Vagina (tissue), 2 donors: ENCODE measurements at places on chromosomes 2 and 18. TPM values are rescaled to one million over a fixed set of nuclear protein-coding genes. Genes with fewer than 3 reads are reported as not detected.

- no peak for DNase-seq
Observed at GRCh38 chr2:82344670-82345069, 2040.1 kb upstream of the LRRTM1 start.

DNA sequence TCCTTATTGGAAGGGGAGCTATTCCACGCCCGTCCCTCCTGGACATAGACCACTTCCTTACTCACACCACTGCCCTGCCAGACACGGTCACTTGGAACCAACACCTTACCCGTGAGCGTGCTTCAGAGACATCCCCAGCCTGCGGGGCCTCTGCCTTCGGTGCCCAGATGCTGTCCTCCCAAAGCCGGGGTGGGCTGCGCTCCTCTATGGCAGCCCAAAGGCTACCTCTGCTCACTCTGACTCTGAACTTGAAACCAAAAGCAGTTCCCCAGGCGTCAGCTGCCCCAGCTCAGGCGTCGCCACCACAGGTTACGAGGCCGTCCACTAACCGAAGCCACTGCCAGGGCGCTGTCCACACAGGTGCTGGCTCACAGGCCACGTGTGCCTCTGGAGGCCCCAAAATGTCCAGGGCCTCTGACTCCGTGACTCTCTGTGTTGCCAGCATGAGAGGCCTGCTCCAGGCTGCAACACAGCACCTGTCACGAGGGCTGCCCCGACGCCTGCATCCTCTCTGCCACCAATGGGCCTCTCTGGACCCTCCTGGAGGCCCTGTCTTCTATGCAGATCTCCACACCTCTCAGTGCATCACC lies 23.8 kb downstream of the HDAC4 start:
- no peak for DNase-seq

DNA sequence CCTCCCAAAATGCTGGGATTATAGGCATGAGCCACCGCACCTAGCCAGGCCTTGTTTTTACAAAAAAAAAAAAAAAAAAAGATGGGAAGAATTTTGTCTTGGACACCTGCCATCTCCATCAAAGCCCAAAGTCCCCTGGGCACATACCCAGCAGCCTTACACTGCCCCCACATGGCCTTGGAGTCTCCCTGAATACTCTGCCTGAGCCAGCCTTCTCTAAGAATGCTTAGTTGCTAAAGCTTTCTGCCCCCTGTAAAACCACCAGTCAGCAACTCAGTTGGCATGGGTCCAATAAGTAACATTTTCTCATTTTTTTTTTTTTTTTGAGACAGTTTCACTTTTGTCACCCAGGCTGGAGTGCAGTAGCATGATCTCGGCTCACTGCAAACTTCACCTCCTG lies 40.6 kb downstream of the SPC25 start:
- no peak for DNase-seq

DNA sequence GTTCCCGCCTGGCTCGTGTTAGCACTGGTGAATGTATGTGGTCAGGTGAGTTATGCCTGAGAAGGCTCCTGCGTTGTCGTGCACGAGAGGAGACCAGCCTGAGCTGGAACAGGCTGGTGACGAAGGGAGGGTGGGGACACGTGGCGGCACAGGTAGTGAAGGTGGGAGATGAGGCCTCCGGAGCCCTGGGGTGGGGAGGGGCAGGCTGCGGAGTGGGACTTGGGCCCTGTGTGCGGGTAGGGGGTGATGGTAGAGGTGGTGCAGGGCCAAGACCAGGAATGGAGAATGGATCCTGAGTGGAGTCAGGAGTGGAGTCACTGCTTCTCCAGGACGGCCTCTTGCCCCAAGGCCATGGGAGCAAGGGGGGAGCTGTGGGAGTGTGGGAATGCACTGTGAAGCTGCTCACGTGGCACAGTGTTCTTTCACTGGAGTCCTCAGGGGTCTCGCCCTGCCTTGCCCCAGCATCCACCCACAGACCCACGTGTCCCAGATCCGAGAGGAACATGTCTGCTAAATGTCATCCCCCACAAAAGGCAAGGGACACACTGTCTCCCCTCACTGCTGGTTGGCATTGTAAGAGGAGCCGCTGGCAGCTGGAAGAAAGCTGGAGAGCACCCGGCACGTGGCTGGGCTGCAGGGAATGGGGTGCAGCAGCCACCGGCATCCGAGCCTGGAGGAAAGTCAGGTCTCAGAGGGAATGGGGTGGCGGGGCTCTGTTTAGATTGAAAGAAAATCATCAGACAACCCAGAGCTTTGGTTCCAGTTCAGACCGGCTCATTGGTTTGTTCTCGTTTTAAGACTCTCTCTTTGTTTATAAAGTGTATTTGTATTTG lies 63.7 kb downstream of the CYP26B1 start:
- no peak for DNase-seq

- peak; percentile 14 for DNase-seq
Observed at GRCh38 chr2:70684846-70685622, 83.0 kb downstream of the ADD2 start.

GRCh38 chr2:60552078-60552850 lies 1.2 kb downstream of the BCL11A start:
- DNase-seq, result no peak

DNA sequence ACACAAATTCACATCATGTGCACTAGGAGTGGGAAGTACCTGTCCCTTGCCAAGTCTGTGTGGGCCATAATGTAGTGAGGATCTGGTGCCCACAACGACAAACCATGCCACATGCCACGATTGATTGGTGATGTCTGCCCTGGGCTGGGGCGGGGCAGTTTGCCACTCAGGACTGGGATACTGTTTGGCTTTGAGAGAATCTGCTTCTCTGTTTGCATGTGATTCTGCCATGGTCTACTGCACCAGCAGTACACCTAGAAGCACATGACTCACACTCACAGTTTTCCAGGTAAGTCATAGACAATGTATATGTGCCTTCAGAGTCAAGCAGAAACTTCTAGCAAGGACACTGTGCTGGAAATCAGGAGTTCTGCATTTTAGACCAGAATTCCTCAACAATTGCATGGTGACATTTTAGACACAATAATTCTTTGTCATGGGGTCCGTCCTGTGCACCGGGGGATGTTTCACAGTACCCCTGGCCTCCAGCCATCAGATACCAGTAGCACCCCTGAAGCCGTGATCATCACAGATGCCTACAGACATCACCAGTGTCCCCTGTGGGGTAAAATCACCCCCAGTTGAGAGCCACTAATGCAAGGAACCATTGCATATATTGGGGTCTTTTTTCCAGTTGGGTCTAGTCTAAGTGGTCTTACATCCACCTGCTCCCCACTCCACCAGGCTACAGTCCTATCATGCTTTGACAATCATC lies 278.3 kb downstream of the EIPR1 start:
- no peak for DNase-seq

- DNase-seq, result no peak
Observed at GRCh38 chr2:121283670-121284462, 1.1 kb downstream of the TFCP2L1 start.

GRCh38 chr18:33181016-33181415 lies 259.5 kb downstream of the CCDC178 start:
- DNase-seq, result no peak

GRCh38 chr2:237201461-237202287 lies 116.0 kb downstream of the COPS8 start:
- peak; percentile 76 for DNase-seq

- no peak for DNase-seq
Observed at GRCh38 chr2:49619804-49620203, 465.5 kb upstream of the FSHR start.

DNA sequence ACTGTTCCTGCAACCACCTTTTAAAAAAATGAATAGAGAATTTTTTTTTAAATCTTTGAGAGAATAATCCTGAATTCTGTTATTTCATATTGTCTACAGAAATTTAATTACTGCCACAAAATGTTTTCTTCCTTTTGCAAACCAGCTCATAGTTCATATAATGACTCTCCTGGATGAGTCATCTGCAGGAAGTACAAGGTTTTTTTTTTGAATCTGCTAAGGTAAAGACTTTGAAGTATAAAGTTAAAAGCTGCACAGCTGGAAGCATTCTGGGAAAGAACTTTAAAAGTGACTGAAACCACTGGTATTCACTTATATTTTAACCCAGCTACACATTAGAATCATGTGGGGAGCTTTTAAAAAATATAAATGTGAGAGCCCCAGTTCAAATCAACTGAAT lies 25.4 kb downstream of the SESTD1 start:
- DNase-seq, result no peak

GRCh38 chr2:5839550-5839949 lies 147.4 kb downstream of the SOX11 start:
- no peak for DNase-seq

DNA sequence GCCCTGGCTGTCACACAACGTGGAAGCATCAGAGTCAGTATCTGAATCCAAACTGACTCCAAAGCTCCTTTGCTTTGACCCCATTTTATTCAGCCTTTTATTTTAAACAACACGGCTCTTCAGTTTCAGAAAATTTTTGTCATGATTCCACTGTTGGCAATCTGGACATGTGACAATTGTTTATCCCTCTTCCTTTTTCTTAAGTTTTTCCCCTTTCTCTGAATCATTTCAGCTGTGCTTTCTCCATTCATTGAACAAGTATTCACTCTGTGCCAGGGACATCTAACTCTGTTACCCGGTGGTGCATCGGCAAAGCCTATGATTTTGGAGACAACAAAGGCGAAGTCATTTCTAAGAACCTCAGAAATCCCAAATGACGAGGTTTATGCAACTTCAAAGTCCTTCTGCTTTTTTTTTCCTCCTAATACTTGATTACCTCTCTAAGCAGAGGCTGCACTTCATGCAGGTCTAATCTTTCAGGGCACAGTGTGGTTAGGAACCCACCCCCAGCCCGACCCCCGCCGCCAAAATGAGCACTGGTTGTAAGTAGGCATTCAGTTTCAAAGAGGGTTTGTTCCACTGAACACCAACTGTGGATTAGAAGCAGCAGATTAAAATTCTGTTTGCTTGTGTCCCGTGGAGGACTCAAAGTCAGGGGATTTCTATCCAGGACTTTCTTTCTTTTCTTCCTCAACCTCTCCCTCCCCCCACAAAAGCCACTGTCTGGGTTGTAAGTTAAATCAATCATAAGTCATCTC lies 18.6 kb downstream of the ST6GAL2 start:
- no peak for DNase-seq

DNA sequence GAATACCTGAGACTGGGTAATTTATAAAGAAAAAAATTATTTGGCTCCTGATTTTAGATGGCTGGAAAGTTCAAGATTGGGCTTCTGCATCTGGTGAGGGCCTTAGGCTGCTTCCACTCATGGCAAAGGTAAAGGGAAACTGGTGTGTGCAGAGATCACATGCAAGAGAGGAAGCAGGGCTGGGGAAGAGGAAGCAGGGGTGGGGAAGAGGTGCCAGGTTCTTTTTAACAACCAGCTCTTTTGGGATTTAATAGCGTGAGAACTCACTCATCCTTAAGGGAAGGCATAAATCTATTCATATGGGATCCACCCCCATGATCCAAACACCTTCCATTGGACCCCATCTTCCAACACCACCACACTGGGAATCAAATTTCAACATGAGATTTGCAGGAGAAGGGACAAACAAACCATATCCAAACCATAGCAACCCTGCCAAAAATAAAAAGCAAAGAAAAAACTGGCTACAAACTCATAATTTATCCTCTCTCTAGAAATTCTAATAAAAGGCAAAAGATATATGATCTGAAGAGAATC lies 30.4 kb downstream of the PRKRA start:
- DNase-seq, result no peak

DNA sequence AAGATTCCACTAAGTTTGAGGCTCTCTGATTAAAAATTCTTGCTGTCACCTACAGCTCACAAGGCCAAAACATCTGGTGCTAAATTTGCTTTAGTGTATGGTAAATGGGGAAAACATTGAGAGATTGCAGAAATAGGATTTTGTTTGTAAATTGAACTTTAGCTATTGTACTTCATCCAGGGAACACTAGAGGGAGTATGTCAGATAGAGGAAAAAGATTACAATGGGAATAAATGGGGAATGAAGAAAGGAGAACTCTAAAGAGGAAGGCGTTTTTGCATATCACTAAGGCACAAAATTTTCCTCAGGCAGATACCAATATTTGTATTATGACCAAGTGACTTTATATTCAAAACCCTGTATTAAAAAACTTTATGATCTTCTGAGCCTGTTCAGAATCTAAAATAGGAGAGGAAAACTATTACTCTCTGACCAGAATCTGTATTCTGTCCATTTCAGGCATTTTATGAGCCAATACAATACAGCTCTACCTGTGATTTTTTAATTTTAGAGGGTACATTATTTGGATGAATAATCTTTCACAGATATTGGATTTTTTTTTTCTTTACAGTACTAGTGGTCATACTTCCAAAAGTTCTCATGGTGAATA lies 52.3 kb upstream of the ITGB6 start:
- no peak for DNase-seq

DNA sequence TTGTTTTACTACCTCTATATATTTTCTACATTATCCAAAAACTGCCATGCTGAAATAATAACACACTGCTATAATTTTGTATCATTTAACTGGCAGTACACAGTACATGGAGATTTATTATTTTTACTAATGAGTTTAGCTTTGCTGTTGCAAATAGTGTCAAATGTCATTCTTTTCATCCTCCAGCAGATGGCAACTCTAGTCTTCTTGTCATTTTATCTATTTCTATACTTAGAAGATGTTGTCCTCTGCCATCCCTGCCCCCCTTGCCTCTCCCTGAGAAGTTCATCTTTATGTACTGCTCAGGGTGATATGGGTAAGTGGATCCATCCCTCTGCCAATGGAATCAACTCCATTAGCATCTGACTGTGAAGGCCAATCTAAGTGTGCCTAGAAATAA lies 21.7 kb upstream of the LRRTM1 start:
- no peak for DNase-seq

- no peak for DNase-seq
Observed at GRCh38 chr2:50490991-50491390, 540.9 kb downstream of the NRXN1 start.

The ME2 gene
- 32.2 TPM for total RNA-seq

The CPO gene
- not detected for total RNA-seq

The PTPRN gene
- 7.6 TPM for total RNA-seq

The COL4A3 gene
- 1.5 TPM for total RNA-seq

The UGT1A4 gene
- total RNA-seq, result 0.98 TPM

The THSD7B gene
- total RNA-seq, result 0.49 TPM

The GLI2 gene
- total RNA-seq, result 16.2 TPM
